ENCODE measurements at places on chromosomes 7 and 10.

DNA sequence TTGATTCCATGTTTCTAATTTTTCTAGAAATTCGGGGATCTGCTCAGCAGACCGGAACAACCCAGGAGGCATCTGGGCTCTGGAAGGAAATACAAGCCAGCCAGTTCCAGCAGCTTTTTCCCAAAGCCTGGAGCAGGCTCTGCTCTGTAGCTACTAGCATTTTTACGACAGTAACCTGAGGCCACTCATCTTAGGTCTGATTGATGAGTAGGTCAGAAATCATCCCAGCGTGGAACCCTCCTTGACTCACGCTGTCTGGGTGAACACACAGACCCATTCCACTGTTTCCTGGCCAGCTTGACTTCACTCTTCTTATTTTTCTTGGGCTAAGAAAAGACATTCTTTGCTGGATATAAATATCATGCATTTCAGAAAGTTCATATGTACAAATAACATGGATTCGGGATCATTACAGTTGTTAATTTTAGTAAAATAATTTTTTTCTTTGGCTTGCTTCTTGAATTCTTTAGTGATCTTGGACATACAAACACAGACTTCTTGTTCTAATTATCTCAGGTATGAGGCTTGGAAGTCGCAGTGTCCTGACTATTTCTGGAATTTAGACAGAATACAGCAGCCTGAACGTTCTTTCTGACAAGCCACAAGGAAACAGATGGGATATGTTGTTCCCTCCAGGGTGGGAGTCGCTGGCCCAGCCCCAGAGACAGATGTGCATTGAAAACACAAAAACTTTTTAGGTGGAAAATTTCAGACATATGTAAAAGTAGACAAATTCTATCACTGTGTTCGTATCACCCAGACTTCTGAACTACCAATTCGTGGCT is 54.6 kb upstream of the PITRM1 start:
- DNase-seq = no peak

- no peak for DNase-seq
These were observed 22.2 kb downstream of the LIPJ start for GRCh38 chr10:88608780-88609179.

- no peak for DNase-seq
These were observed 52.8 kb upstream of the VWDE start for GRCh38 chr7:12456506-12456905.

GRCh38 chr10:115091161-115091560 is 2.0 kb upstream of the ATRNL1 start:
- no peak for DNase-seq
